Endothelial cell (in vitro differentiated cells): ENCODE measurements at places on chromosomes 6 and 20.

GRCh38 chr20:25860531-25861150, 164.0 kb upstream of the ZNF337 start:
- no peak for DNase-seq

DNA sequence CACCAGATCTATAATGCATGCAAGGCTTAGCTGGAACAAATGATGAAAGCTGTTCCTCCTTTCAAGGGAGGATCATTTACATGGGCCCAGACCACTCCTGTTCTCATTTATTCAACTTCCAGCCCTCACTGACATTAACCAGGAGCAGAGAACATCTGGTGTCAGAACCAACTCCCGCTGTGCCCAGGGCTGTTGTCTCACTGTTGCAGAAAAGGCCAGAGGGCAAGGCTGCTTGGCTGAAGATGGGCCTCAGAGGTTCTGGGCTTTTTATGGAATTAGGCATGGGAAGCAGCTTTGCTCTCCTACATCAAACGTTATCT, 164.2 kb downstream of the GMPR start:
- DNase-seq = no peak

DNA sequence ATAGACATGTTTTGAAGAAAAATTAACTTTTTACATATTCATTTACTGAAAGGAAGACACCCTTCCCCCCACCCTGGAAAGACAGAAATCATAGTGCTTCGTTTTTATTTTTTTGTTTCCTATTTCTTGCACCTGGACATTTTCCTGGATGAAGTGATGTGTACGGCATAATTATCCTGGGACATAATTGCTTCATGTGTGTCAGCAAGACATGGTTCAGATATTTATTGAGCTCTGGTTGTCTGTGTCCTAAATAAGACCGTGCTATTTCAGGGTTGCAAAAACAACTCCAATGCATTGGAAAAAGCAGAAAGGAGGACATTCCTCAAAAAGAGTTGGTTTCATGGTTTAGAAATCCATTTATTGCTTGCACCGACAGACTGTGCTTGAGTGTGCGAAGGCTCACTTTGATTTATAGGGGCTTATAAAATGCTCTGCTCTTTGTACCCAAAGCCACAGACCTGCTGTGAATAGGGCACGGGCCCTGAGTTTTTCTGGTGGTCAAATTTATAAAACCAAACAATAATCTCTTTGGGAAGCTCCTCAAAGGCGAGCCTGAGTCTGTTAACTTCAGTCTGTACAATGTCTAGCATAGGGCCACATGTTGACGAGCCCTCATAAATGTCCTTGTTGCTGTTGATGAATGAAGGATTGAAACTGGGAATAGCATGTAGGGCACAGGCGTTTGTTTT, 179.5 kb downstream of the SOX4 start:
- no peak for DNase-seq

DNA sequence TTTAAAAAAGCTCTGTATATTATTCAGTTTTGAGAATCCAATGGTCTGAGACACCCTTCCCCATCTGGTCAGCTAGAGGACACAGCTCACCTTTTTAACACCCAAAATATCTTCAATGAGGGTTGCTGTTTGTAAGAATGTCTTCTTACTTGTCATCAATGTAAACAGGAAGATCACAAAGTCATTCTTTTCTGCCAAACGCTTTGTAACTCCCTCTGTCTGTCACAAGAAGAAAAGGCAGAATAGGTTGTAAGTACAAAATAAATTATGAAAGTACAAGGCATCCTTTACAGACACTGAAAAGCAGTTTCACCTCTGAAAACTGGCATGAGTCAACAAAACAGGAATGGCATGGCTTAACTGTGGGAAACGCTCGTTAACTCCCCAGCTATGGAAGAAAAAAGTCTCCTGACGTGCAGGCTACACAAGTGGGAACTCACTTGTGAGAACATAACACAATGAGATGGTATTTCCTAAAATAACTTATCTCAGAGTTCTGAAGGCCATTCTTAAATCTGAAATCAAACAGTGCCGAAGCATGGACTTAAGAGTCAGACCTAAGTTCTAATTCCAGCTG, 42.7 kb downstream of the TRPC4AP start:
- DNase-seq = no peak

- DNase-seq = no peak
Observed at GRCh38 chr6:14235653-14236356, 118.2 kb downstream of the CD83 start.

DNA sequence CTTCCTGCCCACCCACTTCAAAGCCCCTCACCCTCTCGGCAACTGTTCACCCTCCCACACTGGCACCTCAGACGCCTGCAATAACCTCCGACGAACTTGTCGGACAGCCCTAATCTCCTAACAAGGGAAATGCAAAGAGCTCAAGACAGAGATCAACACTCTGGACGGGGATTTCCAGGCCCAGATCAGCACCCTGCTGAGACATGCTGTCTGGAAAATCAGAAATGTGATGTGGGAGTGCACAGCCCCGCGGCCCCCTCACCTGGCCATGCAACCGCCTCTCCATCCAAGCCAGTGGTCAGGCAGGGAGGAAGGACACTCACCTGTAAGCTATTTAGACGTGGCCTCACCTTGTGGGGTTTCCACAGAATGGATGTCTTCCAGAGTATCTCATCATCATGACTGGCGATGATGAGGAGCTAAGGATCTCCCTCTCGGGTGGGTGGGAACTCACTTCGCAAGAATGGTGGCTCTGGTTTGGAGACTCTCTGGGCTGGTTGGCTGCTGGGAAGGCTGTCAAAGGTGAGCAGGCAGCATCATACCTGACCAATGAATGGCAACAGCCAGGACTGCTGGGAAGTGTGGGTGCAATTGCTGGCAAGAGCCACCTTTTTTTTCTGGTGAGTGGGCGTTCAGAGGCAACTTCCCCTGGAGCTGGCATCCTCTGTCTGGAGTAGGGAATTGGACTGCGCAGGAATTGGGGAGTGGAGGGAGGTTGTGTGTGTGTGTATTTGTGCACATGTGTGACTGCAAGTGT, 28.1 kb upstream of the ADTRP start:
- no peak for DNase-seq

- no peak for DNase-seq
Observed at GRCh38 chr20:32400476-32400875, 42.3 kb downstream of the ASXL1 start.

DNA sequence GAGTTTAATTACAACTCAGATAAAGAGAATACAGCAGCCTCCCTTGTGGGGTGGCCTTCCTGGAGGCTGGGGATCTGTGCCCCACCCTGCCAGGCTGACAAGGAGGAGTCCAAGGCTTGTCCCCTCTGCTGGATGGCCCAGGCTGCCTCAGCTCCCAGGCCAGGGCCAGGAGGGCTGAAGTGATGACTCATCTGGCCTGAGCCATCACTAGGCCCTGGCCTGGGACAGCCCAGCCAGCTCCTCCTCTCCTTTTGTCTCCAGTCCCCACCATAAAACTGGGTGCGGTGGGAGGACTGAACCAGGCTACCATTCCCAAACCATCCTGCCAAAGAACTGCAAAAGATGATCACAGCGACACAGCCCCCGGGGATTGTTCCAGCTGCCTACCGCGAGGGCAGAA, 15.0 kb downstream of the GRM4 start:
- DNase-seq = no peak

DNA sequence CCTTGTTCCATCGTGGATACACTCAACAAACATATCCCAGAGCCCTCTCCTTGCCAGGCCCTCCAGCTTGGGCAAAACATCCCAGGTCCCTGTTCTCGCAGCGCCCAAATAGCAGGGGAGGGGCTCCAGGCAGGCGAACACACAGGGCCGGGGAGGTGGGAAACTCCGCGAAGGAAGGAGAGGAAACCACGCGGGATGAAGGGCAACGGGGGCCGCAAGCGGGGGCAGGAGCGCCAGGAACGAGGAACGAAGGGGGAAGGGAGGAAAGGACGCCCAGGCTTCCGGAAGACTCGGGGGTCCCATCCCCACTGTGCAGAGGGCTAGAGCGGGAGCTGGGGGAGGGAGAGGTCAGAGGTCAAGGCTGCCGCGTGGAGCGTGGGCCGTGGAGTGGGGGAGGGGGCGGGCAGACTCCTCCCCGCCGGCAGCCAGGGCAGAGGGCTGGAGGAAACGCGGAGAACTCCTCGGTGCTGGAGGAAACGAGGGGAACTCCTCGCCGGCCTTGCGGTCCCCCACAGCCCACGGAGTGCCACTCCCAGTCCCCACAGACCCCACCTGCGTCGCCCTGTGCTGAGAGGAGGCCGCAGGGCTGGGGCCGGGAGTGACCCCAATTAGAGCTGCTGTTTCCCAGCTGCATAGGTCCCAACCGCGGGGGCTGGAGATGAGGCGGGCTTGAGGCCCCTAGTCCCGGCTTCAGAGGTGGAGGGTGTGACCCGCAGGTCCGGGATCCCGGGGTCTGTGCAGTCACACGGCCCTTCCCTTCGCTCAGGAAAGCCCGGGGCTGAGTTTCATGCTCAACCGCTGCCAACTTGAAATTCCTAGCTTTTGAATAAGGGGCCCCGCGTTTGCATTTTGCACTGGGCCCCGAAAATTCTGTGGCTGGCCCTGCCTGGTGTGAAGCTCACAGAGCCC, 1.2 kb upstream of the RBM38 start:
- DNase-seq = no peak

DNA sequence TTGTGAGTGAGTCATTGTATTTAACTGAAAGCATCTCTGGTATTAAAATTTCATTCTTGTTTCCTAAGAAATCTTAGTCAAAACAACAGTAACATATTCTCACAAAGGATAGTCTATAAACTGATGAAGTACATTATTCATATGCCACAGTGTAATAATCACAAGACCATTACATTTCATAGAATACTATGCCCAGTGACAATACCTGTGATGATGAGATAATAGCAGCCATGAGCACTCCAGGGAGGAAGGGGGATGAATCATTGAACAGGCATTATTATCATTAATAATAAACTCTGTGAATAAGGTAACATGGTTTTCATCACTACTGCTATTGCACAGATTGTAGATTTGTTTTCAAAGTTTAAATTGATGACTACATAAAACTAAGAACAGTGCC, 667.9 kb downstream of the EPM2A start:
- no peak for DNase-seq

- DNase-seq = no peak
Observed at GRCh38 chr6:109702791-109703190, 11.7 kb downstream of the FIG4 start.

DNA sequence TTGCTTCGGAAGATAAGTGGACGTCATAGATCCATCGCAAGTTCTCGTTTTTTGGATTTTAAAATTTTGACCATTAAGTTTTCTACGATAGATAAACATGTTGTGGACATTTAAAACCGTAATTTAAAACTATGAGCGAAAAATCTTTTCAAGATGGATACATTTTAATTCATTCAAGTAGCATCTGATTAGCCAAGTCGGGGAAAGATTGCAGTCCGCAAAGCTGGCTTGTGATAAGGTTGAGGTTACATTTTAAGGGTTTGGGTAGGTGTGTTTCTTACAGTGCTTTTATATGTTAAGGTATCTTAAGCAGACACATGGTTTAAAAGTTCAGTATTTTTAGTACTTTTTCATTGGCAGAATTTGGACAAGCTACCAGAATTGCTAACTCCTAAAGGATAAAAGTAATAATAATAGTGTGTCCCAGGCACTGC, 1.2 kb downstream of the WTAP start:
- DNase-seq = no peak

- no peak for DNase-seq
Observed at GRCh38 chr6:134034961-134035822, 17.2 kb downstream of the SLC2A12 start.
